ENCODE measurements at places on chromosomes 6 and 20. TPM values are rescaled to one million over a fixed set of nuclear protein-coding genes. Genes with fewer than 3 reads are reported as not detected.
A peak's percentile ranks its signal among the peaks of the same experiment; 100 is the strongest.

The DZANK1 gene
- 1.5 TPM for total RNA-seq

The TRIM15 gene
- total RNA-seq = not detected

DNA sequence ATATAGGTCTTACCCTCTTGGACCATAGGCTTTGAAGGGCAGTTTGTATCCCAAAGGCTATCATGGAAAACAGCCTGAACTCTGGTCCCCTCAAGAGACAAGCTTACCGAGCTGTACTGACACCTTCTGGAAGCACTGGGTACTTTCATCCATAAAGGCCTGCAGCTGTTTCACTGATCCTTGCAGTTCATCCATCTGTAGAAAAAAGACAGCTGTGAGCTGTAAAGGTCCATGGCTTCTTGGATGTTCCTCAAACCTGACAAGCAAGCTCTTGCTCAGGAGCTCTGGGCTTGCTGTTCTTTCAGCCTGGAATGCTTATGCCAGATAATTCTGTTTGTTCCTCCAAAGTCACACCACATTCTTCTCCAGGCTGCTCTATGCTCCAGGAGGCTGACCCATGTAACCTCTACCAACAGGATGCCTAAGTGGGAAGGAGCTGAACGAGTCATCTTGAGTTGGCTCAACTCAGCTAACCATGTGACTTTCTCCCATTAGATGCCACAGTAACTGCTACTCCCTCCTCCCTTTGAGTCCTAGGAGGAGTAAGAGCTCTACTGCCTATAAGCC is 8.8 kb upstream of the NDRG3 start:
- H3K36me3 ChIP-seq = peaks cover 11% of the 10 kb centered on the region
- no peak overlapping the region for H3K4me3 ChIP-seq
- no peak for DNase-seq

GRCh38 chr20:15220009-15220656 is 882.7 kb upstream of the FLRT3 start:
- peaks cover 5% of the 10 kb centered on the region for H3K4me1 ChIP-seq
- no peak overlapping the region for H3K27ac ChIP-seq
- no peaks in the 10 kb centered on the region for H3K27me3 ChIP-seq
- no peak overlapping the region for H3K4me3 ChIP-seq
- DNase-seq = no peak
- no peaks in the 10 kb centered on the region for H3K36me3 ChIP-seq

GRCh38 chr6:28280595-28281287 is 631 bp upstream of the PGBD1 start:
- no peak overlapping the region for H3K27ac ChIP-seq
- peak overlapping the region; percentile 90 for H3K4me3 ChIP-seq
- peaks cover 38% of the 10 kb centered on the region for H3K36me3 ChIP-seq

DNA sequence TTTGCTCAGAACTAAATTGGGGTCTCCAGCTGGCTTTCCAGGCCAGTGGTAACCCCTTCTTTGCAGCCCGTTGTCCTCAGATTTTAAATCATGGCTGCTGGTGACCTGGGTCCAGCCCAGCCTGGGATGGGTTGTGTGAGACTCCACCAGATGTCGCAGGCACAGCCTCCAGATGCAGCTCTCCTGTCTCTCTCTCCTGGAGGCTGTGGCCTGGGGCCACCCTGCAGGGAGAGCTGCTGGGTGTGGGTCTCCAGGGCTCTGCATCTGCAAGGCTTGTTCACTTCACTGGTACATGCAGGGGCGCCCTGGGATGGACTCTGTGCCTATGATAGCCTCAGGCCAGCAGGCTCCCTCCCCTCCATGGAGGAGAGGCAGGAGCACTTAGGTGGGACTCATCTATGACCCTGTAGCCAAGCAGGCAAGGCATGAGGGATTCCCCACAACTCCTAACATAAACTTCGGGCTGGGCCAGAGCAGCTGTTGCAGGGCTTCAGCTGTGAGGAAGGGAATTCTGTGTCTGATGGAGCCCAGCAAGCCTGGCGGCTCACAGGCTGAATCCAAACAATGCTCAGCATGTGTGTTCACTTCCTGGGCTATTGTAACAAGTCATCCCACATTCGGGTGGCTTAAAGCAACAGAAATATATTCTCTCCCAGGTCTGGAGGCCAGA is 94.7 kb upstream of the NXT1 start:
- DNase-seq = no peak
- no peak overlapping the region for H3K27ac ChIP-seq
- no peak overlapping the region for H3K4me3 ChIP-seq
- peaks cover 2% of the 10 kb centered on the region for H3K27me3 ChIP-seq

- H3K36me3 ChIP-seq = no peaks in the 10 kb centered on the region
- H3K4me3 ChIP-seq = no peak overlapping the region
- DNase-seq = no peak
- H3K27ac ChIP-seq = no peak overlapping the region
- peaks cover 7% of the 10 kb centered on the region for H3K27me3 ChIP-seq
Measured at GRCh38 chr6:25883536-25883935, 9.5 kb upstream of the SLC17A3 start.

Data from chondrocyte (in vitro differentiated cells).